ENCODE measurements at places on chromosomes 5 and 9.

GRCh38 chr9:106717686-106718085 lies 145.3 kb upstream of the ZNF462 start:
- DNase-seq = no peak

DNA sequence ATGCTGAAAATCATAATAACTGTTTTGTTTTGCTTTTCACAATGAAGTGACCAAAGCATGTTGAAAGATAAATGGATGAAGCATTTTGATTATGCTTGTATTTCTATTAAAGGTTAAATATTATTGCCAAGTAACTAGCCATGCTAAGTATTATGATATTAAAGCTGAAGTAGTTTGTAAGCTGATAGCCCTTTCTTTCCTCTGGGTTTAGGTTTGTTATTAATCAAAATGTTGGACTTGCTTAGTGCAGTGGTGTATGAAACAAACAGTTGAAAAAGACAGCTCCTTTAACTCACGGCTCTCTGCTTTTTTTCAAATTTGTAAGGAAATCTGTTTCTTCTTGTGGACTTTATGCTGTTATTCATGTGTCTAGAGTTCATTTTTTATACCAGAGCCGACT lies 246.0 kb downstream of the CWC27 start:
- DNase-seq = no peak

- DNase-seq = no peak
Observed at GRCh38 chr5:103211576-103212561, 46.7 kb upstream of the MACIR start.

DNA sequence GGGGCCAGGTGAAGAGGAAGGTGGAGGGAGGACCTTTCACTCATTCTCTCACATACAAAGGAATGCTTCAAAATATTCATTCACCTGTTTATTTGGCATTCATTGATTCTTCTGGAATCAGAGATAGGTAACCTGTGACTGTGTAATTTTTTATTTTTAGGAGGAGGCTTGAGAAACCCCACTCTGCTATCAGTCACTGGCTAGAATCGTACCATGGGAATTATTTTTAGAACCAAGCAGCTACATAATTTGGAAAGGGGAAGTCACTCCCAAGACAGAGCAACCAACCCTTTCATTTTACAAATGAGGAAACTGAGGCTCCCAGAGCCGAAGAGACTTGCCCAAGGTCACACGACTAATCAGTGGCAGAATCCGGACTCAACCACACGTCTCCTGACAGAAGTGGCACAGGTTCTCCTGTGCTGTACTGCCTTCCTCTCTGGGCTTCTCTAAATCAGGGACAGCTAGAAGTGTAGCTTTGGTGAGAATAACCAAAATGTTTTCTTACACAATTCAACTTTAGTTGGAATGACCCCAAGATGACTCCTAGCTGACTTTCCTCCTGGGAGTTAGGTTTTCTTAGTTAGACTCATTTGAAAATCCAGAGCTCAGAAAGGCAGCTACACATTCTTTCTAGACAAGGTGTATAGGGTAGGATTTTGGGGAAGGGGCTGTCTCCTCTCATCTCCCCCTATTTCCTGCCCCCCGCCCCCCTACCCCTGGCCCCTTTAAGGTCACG lies 264.3 kb upstream of the PANK3 start:
- no peak for DNase-seq

DNA sequence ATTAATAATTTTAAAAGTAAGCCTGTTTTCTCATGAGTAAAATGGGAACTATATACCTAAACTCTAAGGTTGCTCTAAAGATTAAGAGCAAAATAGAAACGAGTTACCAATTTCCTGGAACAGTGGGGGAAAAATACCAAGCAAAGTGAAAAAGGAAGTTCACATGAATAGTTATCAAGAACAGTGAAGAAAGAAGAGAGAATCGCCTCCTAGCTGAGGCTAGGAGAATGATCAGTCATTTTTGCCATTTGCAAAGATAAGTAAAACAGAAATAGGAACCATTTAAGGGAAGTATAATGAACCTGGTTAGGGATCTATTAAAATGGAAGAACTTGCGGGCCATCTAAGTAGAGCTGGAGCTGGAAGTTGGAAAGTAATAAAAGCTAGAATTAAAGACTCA lies 50.7 kb downstream of the P4HA2 start:
- no peak for DNase-seq

- DNase-seq = no peak
Observed at GRCh38 chr9:76624391-76625048, 139.7 kb upstream of the PCA3 start.

GRCh38 chr9:76900884-76901440 lies 5.0 kb downstream of the PRUNE2 start:
- DNase-seq = no peak

DNA sequence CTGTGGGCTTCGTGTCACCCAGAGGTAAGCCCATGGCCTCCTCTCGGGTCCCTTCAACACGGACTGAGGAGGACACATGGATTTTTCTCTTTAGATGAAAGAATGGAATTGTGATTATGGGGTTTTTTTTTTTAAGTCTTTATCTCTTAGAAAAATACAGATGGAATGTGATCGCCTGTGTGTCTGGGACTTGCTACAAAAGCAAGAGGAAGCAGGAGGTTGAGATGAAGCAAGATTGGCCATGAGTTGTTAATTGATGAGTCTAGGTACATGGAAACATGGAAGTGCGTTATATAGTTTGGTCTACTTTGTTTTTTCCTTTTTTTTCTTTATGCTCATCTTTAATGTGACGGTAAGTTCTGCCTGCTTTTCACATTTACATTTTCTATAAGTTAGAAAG lies 14.6 kb downstream of the USP20 start:
- DNase-seq = no peak

DNA sequence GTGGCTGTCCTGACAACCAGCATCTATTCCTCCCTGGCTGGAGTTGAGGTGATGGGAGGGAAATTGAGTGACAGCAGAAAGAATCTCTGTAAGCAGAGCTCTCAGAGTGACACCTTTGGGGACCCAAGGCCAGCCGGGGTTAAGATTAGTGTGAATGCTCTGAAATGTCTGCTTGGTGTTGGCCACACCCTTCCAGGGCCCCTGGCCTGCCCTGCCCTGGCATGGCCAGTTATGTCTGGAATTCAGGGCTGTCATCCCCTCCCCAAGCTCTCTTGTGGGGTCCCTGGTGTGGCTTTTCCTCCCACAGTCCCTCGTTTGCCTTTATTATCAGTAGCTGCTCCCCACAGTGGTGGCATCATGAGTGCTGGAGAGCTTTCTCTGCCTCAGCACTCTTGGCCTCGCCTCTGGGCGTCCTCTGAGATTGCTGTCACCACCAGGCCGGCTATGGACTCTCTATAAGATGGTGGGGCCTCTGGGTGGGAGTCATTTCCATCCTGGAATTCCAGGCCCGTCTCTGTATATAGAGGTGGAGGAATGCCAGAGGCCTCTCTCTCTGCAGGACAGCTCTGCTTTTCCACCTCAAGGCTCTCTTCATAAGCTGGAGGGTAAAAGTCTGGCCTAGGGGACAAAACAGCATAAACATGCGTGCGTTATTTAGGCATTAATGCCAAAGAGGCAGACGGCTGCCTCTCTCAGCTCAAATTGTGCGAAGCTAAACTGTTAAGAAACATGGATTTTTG lies 3.6 kb downstream of the TMEM252 start:
- no peak for DNase-seq

DNA sequence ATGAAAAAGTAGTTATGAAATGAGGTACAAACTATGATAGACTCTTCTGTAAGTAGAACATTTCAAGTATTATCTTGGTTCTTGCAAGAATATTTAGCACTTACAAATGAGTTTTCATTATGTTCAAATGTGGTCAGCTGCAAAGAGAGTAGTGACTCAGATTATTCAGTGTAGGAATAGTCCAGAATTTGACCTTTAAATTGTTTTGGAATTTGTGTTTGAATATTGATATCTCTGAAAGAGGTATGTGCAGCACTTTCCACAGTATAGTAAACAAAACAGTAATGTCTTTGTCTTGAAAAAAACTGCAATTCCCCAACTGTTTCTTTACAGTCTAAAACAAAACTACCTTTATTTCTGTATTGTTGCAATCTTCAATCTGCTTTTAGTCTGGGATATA lies 56.1 kb downstream of the WDR70 start:
- DNase-seq = no peak

DNA sequence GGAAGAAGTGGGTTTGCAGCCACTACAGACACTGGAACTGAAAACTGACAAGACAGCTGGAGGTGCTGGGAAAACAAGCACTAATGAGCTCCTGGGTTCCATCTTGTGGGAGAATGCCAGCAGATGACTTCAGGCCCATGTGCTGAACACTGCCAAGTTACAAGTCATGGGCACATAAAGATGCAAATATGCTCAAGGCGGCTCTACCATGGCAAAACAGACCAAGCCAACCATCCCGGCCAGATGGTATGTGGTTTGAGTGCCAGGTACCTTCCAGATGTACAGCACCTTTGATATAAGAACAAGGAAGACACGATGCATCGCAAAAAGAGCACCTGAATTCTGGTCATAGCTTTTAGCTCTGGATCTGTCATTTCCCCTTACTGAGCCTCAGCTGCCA lies 19.9 kb downstream of the TNFSF8 start:
- DNase-seq = no peak

DNA sequence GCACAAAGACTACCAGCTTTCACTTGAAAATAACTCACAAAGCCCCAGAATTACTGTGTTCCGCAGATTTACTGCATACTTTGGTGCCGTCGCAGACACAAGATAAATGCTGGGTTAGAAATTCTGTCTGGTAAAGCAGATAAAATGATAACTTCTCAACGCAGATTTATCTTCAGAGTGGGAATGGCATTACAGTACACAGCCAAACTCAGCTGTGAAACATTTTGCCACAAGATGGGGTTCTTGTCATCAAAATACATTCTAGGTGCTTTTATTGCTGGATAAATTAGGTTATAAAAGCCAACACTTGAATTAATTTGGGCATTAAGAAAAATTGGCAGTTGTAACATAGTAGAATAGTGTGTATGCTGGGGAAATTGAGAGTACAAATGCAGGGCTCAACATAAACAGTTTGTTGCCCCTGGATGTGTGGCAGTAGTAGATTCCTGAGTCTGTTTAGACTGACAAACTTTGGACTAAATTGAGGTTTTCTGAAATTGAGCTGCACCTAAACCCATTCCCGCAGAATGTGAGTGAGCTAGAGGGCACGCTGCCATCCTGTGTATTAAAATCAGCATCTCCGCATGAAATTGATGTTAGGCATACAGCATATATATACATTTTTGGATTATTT lies 61.1 kb downstream of the LMNB1 start:
- no peak for DNase-seq

GRCh38 chr5:172417983-172418630 lies 36.2 kb downstream of the SH3PXD2B start:
- no peak for DNase-seq

- DNase-seq = no peak
Observed at GRCh38 chr9:127548352-127548881, 63.7 kb upstream of the STXBP1 start.

- no peak for DNase-seq
Observed at GRCh38 chr5:151051931-151052608, 28.8 kb downstream of the TNIP1 start.

- DNase-seq = no peak
Observed at GRCh38 chr9:102047549-102047948, 309.1 kb upstream of the GRIN3A start.

GRCh38 chr9:20511686-20512085 lies 110.6 kb downstream of the MLLT3 start:
- no peak for DNase-seq

DNA sequence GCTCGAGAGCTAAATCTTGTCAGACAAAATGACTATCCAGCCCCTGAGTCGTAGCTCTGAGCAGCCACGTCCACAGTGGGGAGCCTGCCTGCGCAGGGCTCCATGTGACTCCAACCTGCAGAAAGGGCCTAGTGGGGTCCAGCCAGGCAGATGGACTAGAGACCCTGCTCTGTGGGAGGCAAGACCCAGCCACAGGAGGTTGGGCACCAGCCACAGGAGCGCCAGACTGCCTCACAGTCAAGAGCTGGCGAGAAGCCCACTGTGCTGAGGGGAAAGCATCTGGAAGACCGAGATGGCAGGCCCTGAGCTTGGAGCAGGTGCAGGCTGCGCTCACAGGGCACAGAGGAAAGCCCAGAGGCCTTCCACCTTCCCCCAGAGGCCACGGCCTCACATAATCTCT lies 61.4 kb downstream of the C5orf15 start:
- DNase-seq = no peak

DNA sequence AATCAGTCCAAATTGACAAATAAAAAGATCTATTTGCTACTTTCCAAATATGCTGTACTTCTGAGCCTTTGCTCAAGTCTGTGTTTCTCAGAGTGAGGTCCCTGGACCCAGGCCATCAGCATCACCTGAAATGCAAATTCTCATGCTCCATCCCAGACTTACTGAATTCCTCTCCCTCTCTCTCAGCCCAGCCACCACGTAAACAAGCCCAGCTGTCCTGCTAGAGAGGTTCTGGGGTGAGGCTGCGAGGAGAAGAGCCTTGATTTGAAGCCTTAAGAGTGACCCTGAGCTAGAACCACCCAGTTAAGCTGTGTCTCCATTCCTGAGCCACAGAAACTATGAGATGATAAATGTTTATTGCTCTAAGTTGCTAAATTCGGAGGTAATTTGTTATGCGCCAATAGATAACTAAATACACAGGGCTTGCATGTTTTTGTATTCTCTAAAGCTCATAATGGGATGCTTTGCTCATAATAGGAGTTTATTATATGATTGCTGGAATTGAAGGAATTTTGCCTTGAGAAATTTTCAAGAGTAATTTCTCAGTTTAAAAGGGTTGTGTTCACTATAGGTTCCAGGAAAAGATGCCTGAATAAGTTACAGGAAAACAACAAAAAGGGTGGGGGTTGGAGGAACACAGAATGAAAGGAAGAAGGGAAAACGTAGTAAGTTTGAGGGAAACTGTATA lies 98.9 kb upstream of the SPATA31D4 start:
- DNase-seq = no peak

GRCh38 chr9:97853844-97854695 lies 1.0 kb downstream of the FOXE1 start:
- DNase-seq = peak; percentile 24

DNA sequence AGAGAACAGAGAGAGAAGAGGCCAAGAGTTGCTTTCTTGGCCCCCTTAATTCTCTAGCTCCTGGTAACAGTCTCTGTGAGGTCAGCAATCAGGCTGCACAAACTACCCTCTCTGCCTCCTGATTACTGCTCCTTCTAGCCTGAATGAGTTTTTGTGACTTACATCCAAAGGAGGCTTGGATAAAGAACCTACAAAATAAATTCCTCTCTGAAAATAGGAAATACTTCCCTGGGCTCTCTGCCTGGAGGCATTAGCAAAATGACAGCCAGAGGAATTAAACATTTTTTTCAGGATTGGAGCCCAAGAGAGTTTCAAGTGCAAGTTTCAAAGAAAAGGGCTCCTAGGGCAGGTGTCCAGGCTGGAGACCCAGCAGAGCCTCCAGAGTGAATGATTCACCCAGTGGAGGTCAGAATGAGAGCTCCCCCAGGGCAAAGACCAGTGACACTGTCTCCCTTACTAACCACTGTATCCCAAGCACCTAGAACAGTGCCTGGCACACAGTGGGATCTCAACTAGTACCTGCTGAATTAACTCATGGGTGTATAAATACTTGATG lies 162.5 kb downstream of the SPOCK1 start:
- no peak for DNase-seq

All from stimulated activated CD8-positive, alpha-beta memory T cell treated with anti-CD3 and anti-CD28 coated beads, Interleukin-2, amount 100 ng/mL, for 1 hour (primary cell).